Stimulated activated naive CD4-positive, alpha-beta T cell (primary cell): ENCODE measurements at places on chromosomes 7 and 10.

GRCh38 chr7:50196719-50197118, 103.7 kb upstream of the ZPBP start:
- no peak for DNase-seq

GRCh38 chr10:104614245-104614831, 26.8 kb upstream of the SORCS3 start:
- no peak for DNase-seq

- DNase-seq: no peak
These were observed 1.5 kb downstream of the TRIL start for GRCh38 chr7:28956608-28957063.

DNA sequence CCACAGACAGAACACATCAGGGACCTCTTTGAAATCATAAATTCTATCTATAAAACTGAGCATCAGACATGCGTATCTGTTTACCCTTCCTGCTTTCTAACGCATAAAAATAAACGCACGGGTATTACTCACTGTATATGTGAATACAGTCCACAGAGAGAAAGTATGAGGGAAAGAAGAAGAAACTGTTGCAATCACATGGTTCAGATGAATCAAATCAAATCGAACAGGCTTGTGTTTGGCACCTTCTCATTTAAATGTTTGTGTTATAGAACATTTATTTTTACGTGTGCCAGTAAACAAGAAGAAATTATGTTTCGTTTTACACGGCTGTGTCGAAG, 322.0 kb downstream of the FRMD4A start:
- DNase-seq: no peak

DNA sequence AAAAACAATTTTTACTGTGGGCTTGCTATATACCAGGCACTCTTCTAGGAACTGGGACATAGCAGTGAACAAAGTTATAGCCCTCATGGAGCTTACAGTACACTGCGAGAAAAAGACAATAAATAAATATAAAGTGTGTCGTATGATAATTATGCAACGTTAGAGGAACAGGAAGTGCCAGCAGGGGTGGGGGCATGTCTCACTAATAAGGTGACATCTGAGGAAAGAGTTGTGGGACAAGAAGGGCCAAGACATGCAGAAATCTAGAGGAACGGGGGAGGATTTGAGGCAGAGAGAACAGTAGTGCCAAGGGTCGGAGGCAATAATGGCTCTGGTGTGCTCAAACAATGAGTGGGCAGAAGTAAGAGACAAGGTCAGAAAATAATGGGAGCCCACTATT, 52.8 kb downstream of the LMBR1 start:
- no peak for DNase-seq
